ENCODE measurements at places on chromosomes 4 and X. TPM values are rescaled to one million over a fixed set of nuclear protein-coding genes. Genes with fewer than 3 reads are reported as not detected.

FANCB gene
- total RNA-seq, result 12.7 TPM

GABRA4 gene
- not detected for total RNA-seq

RTL9 gene
- total RNA-seq, result 1.5 TPM

ETDA gene
- not detected for total RNA-seq

IBSP gene
- not detected for total RNA-seq

TMEM35A gene
- total RNA-seq, result 14.4 TPM

LINC00632 gene
- total RNA-seq, result 10.9 TPM

SCRG1 gene
- 0.49 TPM for total RNA-seq

SLC26A1 gene
- total RNA-seq, result 0.27 TPM

CFAP47 gene
- not detected for total RNA-seq

DSPP gene
- total RNA-seq, result not detected

FATE1 gene
- total RNA-seq, result not detected

LCORL gene
- 11.0 TPM for total RNA-seq

ANXA3 gene
- 31.2 TPM for total RNA-seq

RLIM gene
- 63.9 TPM for total RNA-seq

ZNF280C gene
- 8.6 TPM for total RNA-seq

MAGEA4 gene
- total RNA-seq, result not detected

DAPP1 gene
- total RNA-seq, result not detected

ENAM gene
- 0.18 TPM for total RNA-seq

CPZ gene
- 7.0 TPM for total RNA-seq

MAGEA3 gene
- not detected for total RNA-seq

PNMA3 gene
- total RNA-seq, result under 0.01 TPM

NAA11 gene
- total RNA-seq, result not detected

C4orf36 gene
- 0.81 TPM for total RNA-seq

CT45A3 gene
- not detected for total RNA-seq

CCSER1 gene
- total RNA-seq, result under 0.01 TPM

GIMD1 gene
- not detected for total RNA-seq

CT83 gene
- total RNA-seq, result not detected

ZNF630 gene
- total RNA-seq, result 2.0 TPM

CT45A10 gene
- total RNA-seq, result not detected

RBM41 gene
- total RNA-seq, result 17.4 TPM

STARD8 gene
- 1.1 TPM for total RNA-seq

CT45A6 gene
- not detected for total RNA-seq

GAGE13 gene
- not detected for total RNA-seq

GLRB gene
- 3.0 TPM for total RNA-seq

TFDP3 gene
- total RNA-seq, result not detected

ANXA10 gene
- 7.0 TPM for total RNA-seq

FAM47A gene
- not detected for total RNA-seq

MAML3 gene
- 3.1 TPM for total RNA-seq

CLCN5 gene
- 13.5 TPM for total RNA-seq

ASB9 gene
- total RNA-seq, result not detected

ELK1 gene
- 13.3 TPM for total RNA-seq

NIPAL1 gene
- 0.90 TPM for total RNA-seq

ESX1 gene
- total RNA-seq, result not detected

RS1 gene
- total RNA-seq, result not detected

AR gene
- total RNA-seq, result 6.3 TPM

HSD17B13 gene
- total RNA-seq, result not detected

GSX2 gene
- not detected for total RNA-seq

CACNA1F gene
- total RNA-seq, result not detected

TEX11 gene
- total RNA-seq, result not detected
